ENCODE measurements at places on chromosomes 7 and 10.

DNA sequence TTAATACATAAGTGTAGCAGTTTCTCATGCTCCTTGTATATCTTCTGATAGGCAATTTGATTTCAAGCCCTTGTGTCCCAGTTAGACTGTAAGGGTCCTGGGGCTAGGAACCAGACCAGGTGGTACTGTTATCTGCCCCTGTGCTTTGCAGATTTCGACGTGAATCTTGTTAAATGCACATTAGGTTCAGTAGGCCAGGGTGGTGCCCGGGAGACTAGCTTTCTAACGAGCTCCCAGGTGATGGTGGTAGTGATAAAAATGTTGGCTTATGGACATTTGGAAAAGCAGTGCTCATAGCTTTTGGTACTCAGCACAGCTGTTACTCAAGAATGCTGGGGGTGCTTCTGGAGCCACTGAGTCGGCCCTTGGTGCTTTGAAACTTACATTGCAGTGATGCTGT lies 64.2 kb downstream of the PRPF18 start:
- DNase-seq, result no peak

DNA sequence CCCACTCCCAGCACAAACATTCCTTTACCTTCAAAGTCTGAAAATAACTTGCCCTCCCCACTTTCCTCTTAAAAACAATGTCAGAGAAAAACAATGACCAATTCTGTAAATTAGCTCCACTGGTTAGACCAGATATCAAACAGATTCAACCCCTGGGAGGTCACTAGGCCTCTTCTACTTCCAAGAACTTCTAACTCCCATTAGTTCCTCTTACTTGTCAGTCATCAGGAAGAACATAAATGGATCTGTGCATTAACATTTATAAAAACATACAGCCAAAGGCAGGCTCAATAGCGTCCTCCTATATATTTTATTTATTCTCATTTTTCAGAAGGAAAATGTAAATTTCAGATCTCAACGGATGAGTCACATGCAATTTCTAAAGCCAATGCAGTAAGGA lies 2.2 kb downstream of the ELAPOR2 start:
- DNase-seq, result no peak

- no peak for DNase-seq
Measured at GRCh38 chr7:25385506-25386136, 157.3 kb upstream of the NPVF start.

DNA sequence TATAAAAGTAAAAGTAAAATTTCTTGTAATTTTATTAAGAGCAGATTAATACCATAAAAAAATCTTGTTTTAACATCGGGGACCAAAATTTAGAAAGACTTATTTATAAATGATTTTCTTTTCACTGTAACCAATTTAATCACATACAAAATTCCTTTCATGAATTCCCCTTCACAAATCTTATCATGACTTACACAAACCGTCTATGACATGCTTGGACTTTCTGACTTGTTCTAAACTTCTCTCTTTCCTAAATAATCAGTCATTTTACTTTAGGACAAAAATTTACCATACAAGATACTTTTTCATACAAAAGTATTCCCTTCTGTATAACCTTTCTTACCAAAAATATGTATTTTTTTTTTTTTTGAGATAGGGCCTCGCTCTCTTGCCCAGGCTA lies 9.3 kb downstream of the CROT start:
- DNase-seq, result no peak

- no peak for DNase-seq
Measured at GRCh38 chr10:15775513-15775912, 55.8 kb upstream of the ITGA8 start.

- DNase-seq, result no peak
Measured at GRCh38 chr10:74337330-74338016, 186.5 kb downstream of the ADK start.

GRCh38 chr10:103481974-103482531 lies 3.0 kb upstream of the CALHM3 start:
- DNase-seq, result peak; percentile 73

DNA sequence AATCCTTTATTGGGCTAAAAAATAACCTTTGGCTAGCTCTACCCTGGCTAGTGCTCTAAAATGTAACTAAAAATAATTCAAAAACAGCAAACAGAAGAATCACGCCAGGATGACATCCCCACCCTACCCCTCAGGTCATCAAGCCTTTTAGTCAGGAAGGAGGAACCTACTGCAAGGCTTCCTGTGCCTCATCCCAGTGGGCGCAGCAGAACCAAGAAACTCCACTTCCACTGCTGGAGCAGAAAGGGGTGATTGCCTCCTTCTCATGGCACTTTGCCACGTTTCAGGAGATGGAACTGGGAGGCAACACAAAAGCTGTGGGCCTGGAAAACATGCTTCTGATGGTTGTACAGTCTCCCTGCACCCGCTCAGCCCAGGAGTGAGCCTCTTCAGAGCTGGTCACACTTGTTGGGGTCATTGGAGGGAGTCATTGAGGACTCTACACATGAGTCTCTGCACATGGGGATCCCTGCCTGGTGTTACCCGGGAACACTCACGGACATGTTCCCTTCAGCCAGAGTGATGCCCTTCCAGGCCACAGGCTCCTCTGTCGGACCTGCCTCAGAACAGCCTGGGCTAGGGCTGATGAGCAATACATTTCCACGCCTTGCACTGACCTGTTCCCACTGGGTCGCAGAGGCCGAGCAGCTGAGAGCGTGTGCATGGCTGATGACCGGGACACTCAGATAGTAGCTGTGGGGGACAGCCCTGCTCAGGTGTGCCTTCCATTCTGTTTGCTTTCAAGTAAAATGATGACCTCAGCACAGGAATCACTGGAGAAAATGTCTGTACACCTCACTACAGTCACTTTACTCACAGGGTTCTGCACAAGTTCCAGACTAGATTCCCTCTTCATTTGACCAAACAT lies 355.3 kb downstream of the FGFR2 start:
- no peak for DNase-seq

DNA sequence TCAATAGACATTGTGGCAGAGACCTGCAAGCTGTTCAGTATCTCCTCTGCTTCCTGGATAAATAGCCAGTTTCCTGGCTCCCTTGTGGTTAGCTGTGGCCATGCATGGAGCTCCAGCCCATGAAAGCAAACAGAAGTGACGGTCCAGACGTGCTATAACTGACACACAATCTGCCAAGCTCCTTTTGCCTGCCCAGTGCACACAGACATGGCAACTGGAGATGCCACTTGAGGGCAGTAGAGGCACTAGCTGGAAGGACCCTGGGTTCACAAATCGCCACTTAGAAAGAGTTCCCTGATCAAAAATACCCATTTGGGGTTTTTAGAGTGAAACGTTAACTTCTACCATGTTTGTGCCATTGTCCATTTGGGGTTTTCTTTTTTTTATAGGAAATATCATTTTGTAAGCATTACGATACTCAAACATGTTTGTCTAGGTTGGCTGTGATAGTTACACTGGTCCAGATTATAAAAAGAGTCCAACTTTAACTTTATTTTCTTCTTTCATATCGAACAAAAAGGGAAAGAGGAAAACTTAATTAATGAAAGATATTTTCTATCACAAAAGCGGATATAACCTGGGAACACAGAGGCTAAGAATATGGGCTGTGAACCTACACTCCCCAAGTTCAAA lies 31.3 kb downstream of the KIN start:
- DNase-seq, result peak; percentile 4

- no peak for DNase-seq
Measured at GRCh38 chr7:152073352-152073751, 47.9 kb downstream of the GALNT11 start.

- DNase-seq, result peak; percentile 36
Measured at GRCh38 chr7:134071355-134072331, 55.5 kb upstream of the LRGUK start.

DNA sequence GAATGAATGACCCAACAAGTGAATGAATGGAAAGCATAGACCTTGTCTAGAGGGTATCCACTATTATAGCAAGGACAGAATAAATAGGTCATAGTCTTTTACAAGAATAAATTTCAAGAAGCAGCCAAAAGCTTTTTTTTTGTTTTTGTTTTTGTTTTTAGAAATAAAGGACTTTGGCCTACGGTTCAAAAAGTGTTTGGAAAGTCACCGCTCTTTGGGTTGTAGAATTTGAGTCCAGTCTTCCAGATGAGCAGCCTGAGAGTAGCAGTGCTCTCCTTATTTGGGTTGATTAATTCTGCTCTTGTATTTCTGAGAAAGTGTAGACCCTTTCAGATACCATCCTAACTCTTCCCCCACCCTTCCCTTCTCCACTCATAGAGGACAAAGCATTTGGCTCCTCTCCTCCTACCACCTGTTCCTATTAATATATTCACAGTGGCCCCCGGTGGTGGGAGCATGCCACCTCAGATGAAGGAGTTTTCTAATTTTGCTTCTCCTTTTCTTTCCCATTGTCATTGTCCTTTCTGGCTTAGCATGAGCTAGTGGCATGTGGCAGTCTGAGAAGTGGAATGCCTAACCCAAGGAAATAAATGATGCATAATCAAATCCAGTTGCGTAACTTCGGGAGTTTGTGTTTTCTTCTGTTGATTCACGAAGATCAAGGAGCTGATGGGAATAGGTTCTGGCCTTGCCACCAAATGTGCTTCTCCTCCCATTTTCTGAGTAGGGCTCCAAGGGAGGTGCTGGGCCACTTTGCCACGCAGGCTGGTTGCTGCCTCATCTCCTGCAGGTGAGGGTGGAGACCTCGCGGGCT lies 114.7 kb downstream of the CHN2 start:
- no peak for DNase-seq

DNA sequence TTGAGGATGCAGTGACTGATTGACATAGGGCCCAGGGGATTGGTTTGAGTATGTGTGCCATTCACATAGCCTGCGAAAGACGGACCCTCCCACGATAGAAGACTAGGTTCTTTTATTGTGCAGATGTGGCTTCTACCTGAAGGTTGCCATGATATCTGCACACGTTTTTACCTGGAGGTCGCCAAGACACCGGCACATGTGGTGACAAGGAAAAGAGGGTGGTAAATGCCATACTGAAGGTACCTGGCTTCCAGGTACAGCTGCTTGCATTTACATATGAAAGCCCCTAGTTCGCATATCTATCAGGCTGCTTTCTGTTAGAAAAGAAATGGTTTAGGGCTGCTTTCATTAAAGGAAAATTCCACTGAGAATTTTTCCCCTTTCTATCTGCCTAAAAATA lies 43.6 kb downstream of the ZNF22 start:
- DNase-seq, result no peak

- no peak for DNase-seq
Measured at GRCh38 chr10:3635211-3635671, 149.8 kb downstream of the KLF6 start.

DNA sequence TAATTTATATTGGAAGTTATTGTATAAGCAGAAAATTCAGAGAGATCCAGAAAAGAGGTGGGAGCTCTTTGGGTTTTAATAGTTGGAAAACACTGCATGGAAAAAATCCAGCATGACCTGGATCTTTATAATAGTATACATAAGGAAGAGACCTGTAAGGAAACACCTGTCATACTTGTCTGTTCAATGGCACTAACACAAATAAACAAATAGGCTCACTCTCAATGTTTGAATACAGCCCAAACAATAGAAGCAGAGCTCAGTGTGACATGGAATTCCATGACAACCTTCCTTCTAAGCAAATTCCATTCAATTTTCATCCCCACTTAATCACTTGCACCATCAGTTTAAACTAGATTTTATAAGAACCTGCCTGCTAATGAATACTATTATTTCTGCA lies 31.7 kb downstream of the CISD1 start:
- DNase-seq, result no peak

GRCh38 chr7:98116656-98117461 lies 10.2 kb downstream of the LMTK2 start:
- no peak for DNase-seq

DNA sequence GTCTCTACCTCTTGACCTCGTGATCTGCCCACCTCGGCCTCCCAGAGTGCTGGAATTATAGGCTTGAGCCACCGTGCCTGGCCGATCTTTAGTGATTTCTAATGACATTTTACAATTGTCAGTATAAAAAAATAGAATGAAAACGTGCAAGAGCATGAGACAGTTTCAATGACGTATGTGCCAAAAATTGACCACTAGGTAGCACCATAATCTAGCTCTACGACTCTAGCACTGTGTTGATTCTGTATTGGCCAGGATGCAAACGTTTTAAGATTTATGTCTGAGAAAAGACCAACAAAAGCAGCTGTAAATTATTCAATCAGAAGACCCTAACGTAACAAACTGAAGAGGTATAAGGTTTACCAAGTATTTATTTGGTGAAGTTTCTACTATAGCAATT lies 25.4 kb upstream of the EXOC6 start:
- DNase-seq, result no peak

DNA sequence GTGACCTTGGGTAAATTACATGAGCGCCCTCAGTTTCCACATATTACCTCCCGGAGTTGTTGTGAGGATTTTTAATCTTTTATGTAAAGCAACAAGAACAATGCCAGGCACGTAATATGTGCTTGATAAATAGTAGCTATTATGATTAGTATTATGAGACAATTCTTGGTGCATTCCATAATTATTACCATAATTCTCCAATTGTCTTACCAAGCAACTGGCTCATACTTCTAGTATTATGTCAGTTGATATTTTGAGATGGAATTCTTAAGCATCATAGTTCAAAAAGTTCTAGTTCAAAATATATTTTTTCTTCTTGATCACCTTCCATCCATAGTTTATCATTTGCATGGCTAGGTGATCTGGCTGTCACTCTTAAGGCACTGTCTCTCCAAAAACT lies 259.0 kb downstream of the BBS9 start:
- DNase-seq, result no peak

DNA sequence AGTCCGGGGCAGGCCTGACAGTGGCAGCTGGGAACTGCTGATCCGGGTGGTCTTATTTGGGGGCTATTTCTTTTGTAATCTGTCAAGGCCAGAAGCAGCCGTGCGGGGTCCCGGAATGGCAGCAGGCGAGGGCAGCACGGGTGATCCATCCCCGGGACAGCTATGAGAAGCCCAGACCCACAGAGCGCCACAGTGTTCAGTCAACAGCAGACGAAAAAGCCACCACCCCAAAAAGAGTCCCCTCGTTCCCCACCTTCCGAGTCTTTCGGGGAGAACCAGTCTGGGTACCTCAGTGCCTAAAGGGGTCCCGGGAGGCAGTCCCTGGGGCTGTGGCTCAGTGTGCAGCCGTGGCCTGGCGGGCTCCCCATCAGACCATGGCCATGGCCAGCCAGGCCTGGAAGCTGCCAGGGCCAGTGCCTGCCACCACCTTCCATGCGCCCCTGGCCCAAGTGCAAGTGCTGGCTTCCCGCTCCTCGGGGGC lies 125.1 kb upstream of the KCTD7 start:
- DNase-seq, result no peak

DNA sequence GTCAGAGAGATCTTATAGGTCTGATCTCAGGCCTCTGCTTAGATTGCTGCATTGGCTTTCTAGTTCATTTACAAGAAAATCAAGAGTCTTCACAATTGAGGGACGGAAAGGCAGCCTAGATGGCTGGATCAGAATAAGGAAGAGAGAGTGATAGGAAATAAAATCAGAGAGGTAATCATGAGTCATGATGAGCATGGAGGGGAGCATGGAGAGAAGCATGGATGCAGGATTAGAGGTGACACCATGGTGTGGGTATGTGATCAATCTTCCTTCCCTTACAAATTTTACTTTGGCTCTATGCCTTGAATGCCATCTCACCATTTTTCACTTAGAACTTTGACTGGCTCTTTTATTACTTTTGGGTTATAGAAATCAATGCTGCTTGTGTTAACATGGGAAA lies 1.4 kb downstream of the BCCIP start:
- DNase-seq, result no peak

GRCh38 chr7:46424934-46425333 lies 503.9 kb upstream of the IGFBP3 start:
- no peak for DNase-seq

Measured in GM12864 (cell line).